ENCODE measurements at places on chromosomes 1 and 21.
A peak's percentile ranks its signal among the peaks of the same experiment; 100 is the strongest.

DNA sequence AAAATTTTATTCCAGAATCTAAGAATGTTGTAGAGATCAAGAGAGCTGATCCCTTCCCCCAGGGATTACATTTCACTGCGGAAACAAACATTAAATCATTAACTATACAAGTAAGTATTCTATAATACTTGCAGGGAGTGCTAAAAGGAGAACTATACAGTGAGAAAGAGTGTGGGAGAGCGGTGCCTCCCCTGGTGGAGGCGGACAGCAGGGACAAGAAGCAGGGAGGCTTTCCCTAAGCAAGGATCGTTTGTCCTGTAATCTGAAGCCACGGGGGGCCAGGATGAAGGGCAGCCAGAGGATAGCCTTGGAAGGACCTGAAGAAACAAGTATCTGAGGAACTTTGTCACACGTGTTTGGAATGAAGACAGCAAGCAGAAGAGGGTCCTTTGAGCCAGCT is 40.1 kb downstream of the SLC9C2 start:
- no peak for DNase-seq

DNA sequence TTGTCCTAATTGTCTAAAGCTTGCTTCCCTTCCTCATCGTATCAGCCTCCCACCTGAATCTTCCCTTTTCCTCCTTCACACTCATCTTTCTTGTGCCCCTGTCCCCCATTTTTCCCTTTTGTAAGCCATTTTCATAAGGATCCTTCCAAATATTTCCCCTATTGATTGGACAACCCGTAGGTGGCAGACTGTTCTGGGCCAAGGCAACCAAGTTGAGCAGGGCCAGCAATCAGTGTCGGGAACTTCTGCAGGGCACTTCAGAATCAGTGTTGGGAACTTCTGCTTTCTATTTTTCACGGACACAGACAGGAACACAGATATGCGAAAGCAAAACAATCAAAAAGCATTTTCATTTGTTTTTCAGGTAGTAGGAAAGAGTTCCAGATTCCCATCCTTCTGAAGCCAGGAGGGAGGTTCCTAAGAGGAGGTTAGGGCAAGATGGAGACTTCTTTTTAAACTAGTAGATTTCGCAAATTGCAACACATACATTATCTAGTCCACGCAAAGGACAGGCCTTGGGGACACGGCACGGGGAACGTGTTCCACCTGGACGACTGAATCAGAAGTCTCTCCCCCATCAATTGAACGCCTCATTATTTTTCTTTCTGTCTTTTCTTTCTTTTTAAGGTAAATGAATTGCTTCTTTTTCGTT is 691 bp upstream of the MPZL1 start:
- no peak for DNase-seq

DNA sequence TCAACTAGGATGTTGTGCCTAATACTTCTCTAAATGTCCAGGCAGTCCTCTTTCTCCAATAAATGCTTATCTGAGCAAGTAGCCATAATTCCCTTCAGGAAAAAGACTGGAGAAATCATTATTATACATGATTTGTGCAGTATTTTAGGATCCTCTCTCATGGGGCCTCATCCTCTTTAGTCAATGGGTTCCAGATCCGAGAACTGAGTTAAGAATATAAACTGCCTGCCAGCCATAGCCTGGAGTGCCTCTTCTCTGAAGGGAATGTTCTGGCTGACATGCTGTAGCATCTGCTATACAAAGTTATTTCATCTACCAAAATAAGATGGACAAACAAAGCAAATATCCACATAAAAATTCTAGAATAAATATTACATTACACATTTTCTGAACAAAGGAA is 334.0 kb upstream of the PRMT6 start:
- DNase-seq: no peak

DNA sequence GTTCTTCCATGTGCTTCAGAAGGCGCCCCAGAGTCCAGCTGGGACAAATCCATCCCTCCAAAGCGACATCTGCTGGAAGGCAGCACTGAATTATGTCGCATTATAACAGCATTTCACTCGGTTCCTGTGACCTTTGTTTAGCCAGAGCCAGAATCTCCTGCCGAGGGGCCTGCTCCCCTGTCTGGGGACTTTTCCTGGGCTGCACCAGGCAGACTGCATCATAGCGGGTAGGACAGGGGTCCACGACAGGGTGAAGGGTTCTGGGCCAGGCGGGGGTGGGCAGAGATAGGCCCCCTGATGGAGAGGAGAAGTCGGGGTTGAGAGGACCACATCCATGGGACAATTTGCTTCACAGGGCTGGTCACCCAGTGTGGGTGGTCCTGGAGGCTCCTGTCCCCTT is 276.9 kb downstream of the MATN1 start:
- peak; percentile 54 for DNase-seq

DNA sequence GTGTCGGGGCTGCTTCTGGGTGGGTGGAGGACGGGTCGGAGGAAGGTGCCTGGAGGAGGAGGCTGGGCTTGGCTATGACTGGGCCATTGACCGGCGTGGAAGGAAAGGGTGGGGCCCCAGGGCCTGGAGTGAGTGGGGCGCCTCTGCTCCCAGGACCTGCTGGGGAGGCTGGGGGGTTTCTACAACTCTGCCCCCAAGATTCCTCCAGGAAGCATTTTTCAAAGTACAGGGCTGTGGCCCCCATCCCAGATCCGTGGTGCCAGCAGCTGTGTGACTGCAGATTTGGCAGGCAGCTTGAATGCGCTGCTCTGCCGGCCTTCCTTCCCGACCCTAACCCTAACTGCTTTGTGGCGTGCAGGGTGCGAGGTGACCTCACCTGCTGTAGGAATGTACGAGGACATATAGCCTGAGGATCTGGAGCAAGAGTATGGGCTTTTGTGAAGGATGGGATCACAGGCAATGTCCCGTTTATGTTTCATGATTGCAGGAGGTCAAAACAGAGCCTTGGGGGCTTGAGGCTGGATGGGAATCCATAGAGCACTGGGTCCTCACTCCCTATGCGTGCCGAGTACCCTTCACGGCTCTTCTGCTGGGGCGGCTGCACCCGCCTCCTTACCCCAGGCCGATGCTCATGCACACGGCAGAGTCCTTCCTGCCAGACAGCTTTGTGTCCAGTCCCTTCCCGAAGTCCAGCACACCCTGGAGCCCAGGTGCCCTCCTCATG is 24.7 kb downstream of the TRPM2 start:
- no peak for DNase-seq

DNA sequence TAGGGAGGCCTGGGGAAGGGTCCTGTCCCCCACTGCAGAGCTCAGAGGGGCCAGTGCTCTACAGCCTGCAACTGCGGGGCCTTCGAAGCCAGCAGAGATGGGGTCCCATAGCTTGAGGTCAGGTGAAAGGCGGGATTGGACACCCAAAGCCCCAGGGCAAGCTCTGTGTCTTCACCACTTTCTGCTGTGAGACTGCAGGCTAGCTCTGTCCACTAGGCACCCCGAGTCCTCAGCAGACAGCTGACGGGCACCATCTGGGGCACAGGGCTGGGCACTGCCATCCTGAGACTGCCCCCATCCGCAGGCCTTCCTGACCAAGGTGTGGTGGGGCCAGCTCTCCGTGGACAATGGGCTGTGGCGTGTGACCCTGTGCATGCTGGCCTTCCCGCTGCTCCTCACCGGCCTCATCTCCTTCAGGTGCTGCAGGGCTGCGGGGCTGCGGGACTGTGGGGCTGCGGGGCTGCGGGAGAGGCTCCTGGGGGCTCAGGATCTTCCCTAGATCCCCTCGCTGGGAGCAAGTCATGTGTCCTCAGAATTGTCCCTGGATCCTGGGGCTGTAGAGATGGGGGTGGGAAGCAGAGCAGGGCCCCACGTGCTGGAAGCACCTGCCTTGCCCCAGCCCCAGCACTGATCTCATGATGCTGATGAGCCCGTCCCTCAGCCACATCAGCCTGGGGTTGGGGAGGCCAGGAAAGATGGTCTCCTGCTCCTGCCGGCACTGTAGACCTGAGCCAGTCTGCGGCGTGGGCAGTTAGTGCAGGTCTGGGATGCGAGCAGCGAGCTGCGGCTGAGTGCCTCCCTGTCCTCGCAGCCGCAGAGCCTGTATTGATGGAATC is 46.8 kb downstream of the TRPM2 start:
- no peak for DNase-seq

DNA sequence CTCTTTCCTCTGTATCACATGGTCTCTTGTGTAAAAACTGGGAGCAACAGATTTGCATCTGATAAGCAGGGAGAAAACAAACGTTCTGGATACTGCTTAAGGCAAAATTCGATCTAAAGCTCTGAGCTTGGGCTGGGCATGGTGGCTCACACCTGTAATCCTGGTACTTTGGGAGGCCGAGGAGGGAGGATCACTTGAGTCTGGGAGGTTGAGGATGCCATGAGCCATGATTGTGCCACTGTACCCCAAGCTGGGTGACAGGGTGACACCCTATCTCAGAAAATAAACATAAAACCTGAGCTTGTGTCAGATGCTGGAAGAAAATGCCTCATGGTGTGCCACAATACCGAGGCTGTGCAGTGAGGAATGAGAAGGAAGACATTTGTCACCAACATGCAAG is 73.9 kb downstream of the SCCPDH start:
- DNase-seq: peak; percentile 9

DNA sequence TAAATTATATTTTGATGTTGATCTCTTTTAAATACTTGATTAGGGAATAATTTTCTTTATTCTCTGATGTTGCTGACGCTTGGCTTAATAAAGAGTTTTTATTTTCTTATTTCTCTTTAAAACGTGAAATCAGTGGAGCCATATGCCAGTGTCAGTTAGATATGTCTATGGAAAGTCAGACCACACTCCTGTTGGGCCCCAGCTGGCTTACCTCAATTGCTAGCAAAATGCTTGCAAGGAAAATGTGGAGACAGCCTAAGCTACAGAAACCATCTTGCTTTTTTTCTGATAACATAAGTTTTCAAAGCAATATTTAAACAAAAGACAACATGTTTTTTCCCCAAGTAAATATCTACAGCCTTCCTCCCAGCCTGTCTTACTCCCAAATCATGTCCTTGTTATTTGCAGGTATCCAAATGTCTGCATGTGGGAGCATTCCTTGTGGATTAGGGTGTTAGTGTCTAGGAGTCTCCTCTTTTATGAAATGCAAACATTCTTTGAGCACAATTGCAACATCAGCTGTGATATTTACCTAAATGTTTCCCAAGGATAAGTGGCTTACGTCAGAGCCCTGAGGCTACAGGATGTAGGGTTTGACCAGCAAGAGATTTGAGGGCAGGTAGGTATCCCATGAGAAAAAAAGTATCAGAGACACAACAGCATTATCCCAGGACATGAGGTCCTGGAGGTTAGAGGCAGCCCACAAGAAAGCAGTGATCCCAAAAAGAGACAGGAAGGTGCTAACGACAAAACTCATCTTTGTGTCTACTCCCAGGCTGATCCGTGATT is 117.2 kb upstream of the KCNJ15 start:
- DNase-seq: no peak

GRCh38 chr21:18985584-18985983 is 582.0 kb upstream of the TMPRSS15 start:
- no peak for DNase-seq

DNA sequence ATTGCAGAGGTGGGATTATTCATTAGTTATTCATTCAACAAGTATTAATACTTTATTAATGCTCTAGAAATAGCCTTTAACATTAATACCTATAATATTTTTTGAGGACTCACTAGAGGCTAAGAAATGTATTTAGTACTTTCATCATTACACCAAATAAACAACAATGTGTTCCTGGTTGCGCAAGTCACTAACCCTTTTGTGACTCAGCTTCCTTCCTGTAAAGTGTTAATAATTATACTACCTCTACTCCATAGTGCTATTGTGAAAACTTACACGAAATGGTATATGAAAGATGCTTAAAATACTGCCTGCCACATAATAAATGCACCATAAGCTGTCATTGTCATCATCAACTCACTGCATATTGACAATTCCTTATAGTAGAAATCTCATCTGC is 431.0 kb downstream of the DPYD start:
- DNase-seq: no peak

GRCh38 chr1:248316796-248317195 is 7.6 kb downstream of the OR2M7 start:
- no peak for DNase-seq

- no peak for DNase-seq
Measured at GRCh38 chr1:111139324-111139955, 453 bp downstream of the DRAM2 start.

GRCh38 chr1:57725318-57725717 is 301.5 kb upstream of the DAB1 start:
- no peak for DNase-seq

DNA sequence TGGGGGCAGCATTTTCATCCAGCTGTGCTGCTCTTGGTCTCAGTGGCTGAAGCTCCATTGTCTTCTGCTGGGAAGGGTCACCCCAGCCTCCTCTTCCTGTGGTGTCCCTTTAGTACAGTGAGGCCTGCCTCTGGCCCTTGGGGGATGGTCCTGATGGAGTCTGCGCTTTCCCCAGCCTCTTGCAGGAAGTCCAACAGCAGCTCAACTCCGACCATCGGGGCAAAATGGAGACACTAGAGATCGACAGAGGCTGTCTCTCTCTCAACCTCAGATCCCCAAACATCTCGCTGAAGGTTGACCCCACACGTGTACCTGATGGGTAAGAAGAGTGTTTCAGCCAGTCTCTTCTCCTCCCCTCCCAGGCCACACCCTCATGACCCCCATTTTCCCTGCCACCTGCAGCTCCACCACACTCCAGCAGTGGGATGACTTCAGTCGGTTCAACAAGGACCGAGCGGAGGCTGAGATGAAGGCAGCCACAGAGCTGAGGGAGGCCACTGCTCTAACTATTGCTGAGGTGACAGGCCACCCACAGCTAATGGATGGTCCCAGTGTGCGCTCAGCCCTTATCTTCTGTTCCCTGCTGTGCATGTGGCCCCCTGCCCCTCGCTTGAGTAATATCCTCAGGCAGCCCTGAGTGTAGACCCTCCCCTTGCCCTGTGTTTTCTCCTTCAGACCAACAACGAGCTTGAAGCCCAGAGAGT is 2.0 kb upstream of the ADPRS start:
- DNase-seq: no peak

- DNase-seq: peak; percentile 84
Measured at GRCh38 chr21:33230545-33231324, 997 bp downstream of the IFNAR2 start.

DNA sequence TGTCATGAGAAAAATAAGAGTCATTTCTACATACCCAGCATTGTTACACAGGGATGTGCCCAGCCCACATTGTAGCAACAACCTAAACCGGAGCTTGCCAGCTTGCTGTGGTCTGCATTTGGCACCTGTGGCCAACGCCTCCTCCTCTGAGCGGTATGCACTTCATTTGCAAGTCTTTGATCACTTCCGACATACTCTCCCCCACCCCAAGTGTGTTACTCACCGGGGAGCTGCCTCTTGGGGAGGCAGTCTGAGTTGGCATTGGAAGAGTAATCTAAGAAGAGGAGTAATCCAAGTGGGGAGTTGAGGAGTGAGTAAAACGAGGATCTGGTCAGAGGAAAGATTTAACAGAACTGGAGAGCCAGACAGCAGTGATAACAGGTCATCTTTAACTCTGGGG is 3.8 kb downstream of the BCL9 start:
- no peak for DNase-seq

GRCh38 chr1:35947547-35947946 is 16.6 kb downstream of the AGO3 start:
- DNase-seq: no peak

GRCh38 chr1:220776254-220776653 is 10.5 kb upstream of the MTARC1 start:
- no peak for DNase-seq

- DNase-seq: no peak
Measured at GRCh38 chr1:89545264-89546038, 20.8 kb downstream of the LRRC8B start.

- no peak for DNase-seq
Measured at GRCh38 chr1:38526046-38526445, 333.5 kb downstream of the RRAGC start.

- no peak for DNase-seq
Measured at GRCh38 chr1:65235867-65236805, 73.2 kb upstream of the DNAJC6 start.

GRCh38 chr1:77687519-77687906 is 5.1 kb upstream of the ZZZ3 start:
- DNase-seq: no peak

- DNase-seq: peak; percentile 64
Measured at GRCh38 chr1:53070621-53071020, 8.6 kb downstream of the PODN start.

All from suprapubic skin (tissue), 4 donors.